Hippocampal formation (tissue), 2 donors: ENCODE measurements at places on chromosomes 5 and 9.
A peak's percentile ranks its signal among the peaks of the same experiment; 100 is the strongest.

- peak; percentile 68 for DNase-seq
Measured at GRCh38 chr5:80960531-80961375, 590 bp downstream of the RASGRF2 start.

DNA sequence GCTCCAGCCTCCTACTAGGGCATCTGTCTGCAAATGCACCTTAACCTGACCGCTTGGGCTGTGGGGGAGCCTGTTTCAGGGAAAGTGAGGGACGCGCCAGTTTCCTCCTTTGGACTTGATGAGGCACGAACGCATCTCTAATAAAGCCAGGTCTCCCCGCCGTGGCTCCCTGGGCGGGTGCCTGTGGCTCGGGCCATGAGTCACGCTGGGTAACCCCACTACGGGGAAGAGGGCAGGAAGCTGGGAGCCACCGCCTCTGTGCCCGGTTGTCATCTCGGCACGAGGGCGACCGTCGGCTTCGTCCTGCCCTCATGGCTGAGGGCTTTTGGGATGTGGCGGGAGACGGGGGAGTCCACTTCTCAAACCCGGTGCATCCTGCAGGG lies 12.1 kb downstream of the NOTCH1 start:
- no peak for DNase-seq

- DNase-seq: no peak
Measured at GRCh38 chr5:154523104-154523503, 45.1 kb upstream of the HAND1 start.

DNA sequence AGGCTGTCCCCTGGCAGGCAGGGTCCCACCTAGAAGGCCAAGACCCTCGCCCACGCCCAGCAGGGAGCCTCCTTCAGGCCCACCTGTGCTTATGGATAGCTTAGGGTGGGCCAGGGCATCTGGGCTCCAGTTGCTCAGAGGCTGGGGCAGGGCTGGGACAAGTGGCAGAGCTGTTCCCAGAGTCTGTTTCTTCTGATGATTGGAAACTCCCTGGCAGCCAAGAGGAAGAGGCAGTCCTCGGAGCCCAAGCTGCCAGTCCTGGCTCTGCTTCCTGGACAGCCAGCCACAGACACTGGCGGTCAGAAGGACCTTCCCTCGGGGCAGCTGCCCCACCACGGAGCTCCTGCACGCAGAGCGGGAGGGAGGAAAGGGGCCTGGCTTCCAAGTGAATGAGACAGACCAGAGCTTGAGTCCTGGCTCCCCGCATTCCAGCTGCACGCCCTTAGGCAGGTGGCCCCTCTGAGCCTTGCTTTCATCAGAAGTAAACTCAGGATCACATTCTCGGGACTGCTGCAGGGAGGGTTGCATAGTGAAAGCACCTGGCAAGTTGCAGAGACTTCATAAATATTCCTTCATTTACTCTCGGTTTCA lies 37.9 kb upstream of the GABRP start:
- no peak for DNase-seq

- no peak for DNase-seq
Measured at GRCh38 chr5:15014809-15015208, 143.2 kb upstream of the ANKH start.

- no peak for DNase-seq
Measured at GRCh38 chr9:79570448-79571308, 1.1 kb upstream of the TLE4 start.

DNA sequence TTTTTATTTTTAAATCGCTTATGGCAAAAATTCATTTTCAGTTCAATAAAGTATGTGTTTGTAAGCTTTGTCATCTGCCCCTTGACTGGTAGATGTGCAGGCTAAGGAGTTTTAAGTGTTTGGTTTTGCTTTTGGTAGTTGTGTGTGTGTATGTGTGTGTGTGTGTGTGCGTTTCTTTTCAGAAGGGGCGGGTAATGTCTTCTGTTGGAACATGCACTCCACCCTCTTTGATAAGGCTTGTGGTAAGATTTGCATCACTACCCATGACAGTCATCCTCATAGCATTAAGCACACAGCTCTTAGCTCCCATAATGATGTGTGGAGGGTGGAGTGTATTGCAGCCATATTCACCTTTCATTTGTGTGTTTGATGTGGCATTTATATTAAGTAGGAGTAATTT lies 92.1 kb upstream of the FSD1L start:
- DNase-seq: no peak

GRCh38 chr5:52804981-52805380 lies 17.3 kb downstream of the ITGA1 start:
- no peak for DNase-seq

- DNase-seq: no peak
Measured at GRCh38 chr9:135533674-135534073, 12.3 kb upstream of the OBP2A start.

- no peak for DNase-seq
Measured at GRCh38 chr9:91433180-91433579, 9.5 kb upstream of the NFIL3 start.

GRCh38 chr9:134671341-134672113 lies 29.9 kb downstream of the COL5A1 start:
- no peak for DNase-seq

DNA sequence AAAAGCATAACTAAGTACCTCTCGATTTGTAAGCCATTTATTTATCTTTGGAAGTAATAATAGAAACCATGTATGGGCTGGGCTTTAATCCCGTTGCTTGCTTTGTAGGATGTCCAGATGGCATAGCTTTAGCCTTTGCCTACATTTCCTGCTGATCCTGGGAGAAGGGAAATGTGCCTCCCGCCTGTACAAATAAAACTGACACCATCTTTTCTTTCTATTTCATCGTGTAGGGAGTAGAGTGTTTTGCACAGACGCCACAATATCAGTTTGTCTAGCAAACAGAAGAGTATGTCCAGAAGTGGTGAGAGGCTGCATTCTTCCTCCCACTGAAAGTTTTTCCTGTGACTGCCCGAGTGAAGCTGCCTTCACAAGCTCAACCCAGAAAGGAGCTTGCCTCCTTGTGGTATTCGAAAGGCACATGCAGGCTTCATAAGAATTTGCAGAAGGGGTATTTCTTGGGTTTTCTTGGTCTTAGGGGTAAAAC lies 24.7 kb upstream of the TJP2 start:
- DNase-seq: no peak

GRCh38 chr5:176959051-176959450 lies 47.5 kb downstream of the UIMC1 start:
- no peak for DNase-seq

GRCh38 chr5:150389531-150390266 lies 23.0 kb downstream of the CD74 start:
- no peak for DNase-seq
